ENCODE measurements at places on chromosomes 11 and 22. TPM values are rescaled to one million over a fixed set of nuclear protein-coding genes. Genes with fewer than 3 reads are reported as not detected.

Gene OR6T1
- not detected for total RNA-seq

Gene OR56A3
- total RNA-seq = not detected

Gene C11orf91
- total RNA-seq = not detected

Gene UBTFL1
- total RNA-seq = not detected
